Chondrocyte (in vitro differentiated cells): ENCODE measurements at places on chromosomes 16 and 17.

- no peak for DNase-seq
Observed at GRCh38 chr17:35747540-35748017, 5.5 kb downstream of the GAS2L2 start.

GRCh38 chr17:71855010-71855409 lies 265.8 kb upstream of the SOX9 start:
- DNase-seq = no peak

DNA sequence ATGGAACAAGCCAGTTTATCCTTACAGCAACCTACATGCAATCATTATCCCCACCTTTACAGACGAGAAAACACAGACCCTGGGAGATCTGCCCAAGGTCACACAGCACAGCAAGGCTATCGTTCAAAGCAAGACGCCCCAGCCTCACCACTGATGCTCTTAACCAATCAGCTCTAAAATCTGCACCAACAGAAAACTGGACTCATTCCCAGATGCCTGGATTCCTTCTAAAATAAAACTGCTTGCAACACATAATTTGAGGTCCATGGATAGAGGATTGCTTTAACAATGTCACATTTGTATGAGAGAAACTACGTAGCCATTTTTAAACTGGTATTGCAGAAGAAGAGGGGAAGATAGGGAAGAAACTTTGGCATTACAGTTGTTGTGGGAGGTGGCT lies 6.8 kb downstream of the COTL1 start:
- no peak for DNase-seq

DNA sequence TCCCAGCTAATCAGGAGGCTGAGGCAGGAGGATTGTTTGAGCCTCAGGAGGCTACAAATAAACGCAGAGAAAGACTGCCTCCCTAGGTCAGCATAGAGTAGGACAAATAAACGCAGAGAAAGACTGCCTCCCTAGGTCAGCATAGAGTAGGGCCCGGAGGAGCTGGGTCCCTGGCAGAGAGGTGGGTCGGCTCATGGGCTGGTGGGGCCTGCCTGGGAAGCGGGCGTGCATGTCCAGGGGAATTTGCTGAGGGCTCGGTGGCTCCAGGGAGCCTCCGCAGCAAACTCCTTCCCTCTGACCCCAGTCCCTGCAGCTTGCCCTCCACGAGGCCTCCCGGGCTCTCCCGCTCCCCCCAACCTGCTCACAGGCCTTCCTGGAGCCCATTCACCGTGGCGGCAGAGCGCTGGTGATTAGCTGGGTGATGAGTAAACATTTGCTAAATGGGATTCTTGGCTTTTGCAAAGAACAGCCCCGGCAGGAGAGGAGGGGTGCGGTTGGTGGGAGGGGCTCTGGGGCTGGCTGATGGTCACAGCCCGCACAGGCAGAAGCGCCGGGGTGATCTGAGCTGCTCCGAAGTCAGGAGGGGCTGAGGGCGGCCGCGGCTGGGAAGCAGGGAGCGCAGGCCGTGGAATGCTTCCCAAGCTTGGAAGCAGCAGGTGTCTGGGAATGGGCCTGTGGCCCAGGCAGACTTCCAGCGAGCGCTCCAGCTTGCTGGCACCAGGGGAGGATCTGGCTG lies 93.1 kb downstream of the RTN4RL1 start:
- no peak for DNase-seq

GRCh38 chr17:76076146-76076764 lies 1.7 kb downstream of the GALR2 start:
- DNase-seq = peak; percentile 85

GRCh38 chr16:2284797-2285576 lies 17.1 kb upstream of the RNPS1 start:
- DNase-seq = no peak

- no peak for DNase-seq
Observed at GRCh38 chr17:218432-219110, 37.1 kb upstream of the DOC2B start.

GRCh38 chr16:4113358-4114256 lies 2.6 kb downstream of the ADCY9 start:
- no peak for DNase-seq

- DNase-seq = no peak
Observed at GRCh38 chr16:56603589-56603988, 4.8 kb upstream of the MT2A start.

- DNase-seq = no peak
Observed at GRCh38 chr17:34248511-34249024, 6.5 kb upstream of the CCL2 start.

GRCh38 chr16:4501071-4501478 lies 24.9 kb downstream of the HMOX2 start:
- DNase-seq = no peak

- no peak for DNase-seq
Observed at GRCh38 chr17:58352596-58353388, 791 bp upstream of the SUPT4H1 start.

DNA sequence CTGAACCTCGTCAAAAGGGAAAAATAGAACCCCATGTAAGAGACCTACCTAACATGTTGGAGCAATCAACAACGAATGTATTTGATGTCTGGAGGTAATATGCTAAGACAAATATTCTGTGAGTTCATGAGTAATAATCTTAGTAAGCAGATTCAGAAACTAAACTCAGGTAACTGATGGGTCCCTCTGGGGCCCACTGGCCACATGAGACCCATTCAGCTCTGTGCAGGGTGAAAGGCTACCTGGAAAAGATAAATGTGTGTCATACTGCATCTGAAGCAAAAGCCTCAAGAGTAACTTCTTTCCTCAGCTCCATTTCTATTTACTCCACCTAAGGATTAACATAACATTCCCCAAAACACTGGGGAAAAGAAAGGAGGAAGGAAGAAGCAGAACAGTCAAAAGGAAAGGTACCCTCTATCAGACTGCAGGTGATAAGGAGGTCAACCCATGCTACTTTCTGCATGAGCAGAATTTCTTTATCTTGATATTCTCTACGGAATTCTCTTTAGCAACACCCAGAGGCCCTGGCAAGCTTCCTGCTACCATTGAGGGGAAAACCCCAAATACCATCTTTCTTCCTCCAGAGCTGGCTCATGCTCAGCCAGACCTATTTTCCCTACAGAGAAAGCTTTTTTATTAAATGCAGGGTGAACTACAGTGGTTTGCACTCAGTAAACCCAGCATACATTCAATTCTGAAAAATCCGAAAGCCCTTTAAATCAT lies 37.7 kb upstream of the ABCA6 start:
- DNase-seq = no peak

DNA sequence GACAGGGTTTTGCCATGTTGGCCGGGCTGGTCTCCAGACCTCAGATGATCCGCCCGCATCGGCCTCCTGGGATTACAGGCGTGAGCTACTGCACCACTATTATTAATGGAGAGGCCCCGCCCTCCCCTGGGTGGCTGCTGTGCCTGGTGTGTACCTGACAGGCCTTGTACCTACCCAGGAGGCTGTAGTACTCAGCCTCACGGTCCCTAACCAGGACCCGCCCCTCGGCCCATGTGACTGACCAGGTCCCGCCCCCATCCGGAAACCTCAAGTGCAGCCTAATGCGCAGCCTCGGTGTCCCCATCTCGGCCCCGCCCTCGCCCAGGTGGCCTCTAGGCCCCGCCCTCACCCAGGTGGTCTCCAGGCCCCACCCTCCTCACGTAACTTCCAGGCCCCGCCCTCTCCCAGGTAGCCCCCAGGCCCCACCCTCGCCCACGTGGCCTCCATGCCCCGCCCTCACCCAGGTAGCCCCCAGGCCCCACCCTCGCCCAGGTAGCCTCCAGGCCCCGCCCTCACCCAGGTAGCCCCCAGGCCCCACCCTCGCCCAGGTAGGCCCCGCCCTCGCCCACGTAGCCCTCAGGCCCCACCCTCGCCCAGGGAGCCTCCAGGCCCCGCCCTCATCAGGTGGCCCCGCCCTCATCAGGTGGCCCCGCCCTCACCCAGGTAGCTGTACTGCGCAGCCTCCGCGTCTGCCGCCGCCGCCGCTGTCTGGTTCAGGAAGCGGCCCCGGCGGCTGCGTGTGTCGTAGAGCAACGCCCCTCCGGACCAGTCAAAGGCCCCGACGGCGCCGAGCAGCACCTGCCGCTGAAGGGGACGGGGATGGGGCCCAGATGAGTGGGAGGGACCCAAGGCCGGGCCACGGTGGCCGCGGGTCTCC lies 31.0 kb downstream of the HASPIN start:
- DNase-seq = no peak

GRCh38 chr17:74478420-74479100 lies 12.1 kb downstream of the CD300A start:
- DNase-seq = peak; percentile 40

GRCh38 chr17:76200354-76200753 lies 39.9 kb downstream of the RNF157 start:
- no peak for DNase-seq

DNA sequence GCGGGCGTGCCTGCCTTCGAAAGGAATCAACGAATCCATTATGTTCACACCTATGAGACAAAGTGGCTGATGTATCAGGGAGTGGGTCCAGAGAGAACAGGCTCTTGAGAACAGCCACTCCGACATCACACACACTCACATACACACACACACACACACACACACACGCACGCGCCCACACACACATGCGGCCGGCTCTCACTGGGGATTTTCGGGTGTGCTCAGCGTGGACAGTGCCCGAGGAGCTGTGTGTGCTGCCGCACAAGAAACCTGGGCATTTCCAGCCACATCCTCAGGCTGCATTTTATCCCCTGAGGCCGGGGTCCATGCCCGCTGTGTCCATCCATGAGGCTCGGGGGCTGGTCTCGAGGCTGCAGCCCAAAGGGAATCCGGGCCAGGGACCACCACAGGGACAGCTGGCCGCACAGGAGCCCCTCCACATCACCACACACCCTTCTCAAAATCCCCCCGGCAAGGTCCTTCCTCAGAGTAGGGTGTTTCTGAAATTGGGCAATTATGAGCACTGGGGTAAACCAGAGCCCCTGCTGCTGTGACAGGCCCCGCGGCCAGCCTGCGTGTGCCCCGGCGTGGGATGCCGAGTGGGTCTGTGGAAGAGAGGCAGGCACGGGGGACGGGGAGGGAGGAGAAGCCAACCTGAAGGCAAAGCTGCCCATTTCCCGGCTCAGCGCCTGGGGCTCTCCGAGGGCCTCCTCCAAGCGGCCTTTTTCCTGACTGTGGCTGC lies 24.8 kb downstream of the MRM3 start:
- DNase-seq = no peak

GRCh38 chr17:73096211-73096610 lies 3.7 kb upstream of the SLC39A11 start:
- no peak for DNase-seq

- DNase-seq = no peak
Observed at GRCh38 chr17:51046514-51047384, 73.9 kb downstream of the SPAG9 start.

- no peak for DNase-seq
Observed at GRCh38 chr16:65083164-65083857, 38.6 kb downstream of the CDH11 start.

- peak; percentile 59 for DNase-seq
Observed at GRCh38 chr16:3542601-3543373, 34.4 kb downstream of the NLRC3 start.

DNA sequence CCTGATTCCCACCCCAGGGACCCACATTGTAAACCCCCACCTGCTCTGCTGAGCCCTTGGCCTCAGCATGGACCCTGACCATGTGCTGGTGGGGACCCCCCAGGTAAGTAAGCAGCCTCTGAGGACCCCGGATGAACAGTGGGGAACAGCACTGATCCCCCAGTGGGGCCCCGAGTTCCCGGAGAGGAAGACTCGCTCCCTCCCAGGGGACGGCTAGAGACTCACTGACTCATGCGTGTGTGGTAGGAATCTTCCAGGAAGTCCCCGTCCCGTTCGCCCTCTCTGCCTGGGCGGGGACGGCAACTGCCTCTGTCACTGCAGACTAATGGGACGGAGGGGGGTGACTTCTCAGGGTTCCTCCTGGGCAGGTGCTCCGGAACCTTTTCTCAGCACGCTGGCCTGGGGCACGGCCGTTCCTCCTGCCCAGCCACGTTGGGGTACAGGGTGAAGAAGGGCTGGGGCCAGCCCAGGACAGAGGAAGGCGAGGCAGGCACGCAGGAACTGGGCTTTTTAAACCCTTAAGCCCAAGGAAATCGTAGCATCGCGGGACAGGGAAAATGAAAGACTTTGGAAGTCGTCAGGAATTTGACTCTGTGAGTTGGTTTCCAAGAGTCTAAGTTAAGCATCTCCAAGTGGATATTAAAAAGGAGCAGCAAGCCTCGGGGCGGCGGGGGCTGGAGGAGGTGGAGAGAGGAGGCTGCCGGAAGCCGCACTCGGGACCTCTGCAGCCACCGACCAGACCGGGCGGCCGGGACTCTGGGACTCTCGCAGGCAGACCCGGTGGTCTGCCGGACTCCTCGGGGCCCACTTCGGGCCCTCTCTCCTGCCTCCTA lies 178.7 kb downstream of the SEC14L1 start:
- DNase-seq = peak; percentile 91

DNA sequence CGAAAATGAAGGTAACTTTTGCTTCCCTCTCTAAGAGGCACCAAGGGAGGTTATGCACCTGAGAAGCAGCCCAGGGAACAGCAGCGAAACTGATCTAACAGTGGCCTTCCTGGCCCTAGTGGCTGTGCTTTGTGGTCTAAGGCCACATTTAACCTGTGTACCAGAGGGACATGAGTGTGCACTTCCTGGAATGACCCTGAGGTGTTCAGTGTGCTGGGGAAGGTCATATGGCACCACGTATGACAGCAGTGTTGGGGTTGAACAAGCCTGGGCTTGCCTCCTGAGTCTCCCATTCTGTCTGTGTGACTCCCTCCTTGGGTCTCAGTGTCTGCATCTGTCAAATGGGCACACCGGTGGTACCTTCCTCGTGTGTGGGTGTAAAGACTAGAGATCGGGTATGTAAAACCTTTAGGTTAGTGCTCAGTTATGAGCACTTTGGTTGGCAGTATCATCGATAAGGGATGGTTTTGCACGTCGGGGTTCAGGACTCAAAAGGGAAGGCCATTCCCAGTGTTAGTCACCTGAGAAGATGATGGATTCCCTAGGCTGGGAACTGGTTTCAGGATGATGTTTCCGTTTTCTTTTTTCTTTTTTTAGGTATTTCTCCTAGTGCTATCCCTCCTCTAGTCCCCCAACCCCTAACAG lies 31.9 kb downstream of the PLCG2 start:
- DNase-seq = no peak

GRCh38 chr17:81713004-81713555 lies 996 bp downstream of the SLC25A10 start:
- no peak for DNase-seq

DNA sequence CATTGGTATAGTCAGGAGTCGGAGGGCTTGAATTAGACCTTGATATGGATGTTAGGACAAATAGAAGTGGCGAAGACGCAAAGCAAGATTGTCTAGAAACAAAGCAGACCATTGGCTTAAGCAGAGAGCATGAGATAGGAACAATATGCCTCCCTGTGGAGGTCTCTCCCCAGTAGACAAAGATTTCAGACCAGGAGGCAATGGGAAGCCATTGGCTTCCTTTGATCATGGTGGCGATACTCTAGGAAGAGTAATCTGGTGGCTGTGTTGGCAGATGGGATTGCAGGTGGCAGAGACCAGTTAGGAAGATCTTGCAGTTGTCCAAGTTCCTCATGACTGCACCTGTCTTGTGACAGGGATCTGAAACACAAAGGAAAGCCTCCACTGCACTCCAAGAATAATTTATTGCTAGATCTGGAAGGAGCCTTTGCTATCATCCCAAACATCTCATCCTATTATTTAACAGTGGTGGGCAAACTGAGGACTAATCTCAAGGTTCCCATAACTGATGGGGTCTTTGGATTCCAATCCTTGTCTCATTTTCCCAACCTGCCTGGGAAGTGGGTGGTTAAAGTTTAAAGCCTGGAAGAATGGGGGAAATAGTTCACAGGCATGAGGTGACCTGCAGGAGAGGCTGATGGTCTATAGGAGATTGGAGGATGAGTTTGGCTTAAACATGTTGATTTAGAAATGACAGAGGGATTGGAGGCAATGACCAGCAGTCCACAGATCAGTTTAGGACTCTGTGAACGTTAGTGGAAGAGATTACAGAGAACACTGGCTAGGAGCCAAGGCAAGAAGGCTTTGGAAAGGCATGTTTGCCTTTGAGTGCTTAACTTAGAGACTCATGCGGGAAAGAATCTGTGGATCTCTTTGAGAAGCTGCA lies 37.0 kb downstream of the HLF start:
- DNase-seq = no peak
